ENCODE measurements at places on chromosomes 2 and 18. TPM values are rescaled to one million over a fixed set of nuclear protein-coding genes. Genes with fewer than 3 reads are reported as not detected.

- no peak for DNase-seq
Observed at GRCh38 chr2:32862269-32863055, 84.3 kb upstream of the LTBP1 start.

DNA sequence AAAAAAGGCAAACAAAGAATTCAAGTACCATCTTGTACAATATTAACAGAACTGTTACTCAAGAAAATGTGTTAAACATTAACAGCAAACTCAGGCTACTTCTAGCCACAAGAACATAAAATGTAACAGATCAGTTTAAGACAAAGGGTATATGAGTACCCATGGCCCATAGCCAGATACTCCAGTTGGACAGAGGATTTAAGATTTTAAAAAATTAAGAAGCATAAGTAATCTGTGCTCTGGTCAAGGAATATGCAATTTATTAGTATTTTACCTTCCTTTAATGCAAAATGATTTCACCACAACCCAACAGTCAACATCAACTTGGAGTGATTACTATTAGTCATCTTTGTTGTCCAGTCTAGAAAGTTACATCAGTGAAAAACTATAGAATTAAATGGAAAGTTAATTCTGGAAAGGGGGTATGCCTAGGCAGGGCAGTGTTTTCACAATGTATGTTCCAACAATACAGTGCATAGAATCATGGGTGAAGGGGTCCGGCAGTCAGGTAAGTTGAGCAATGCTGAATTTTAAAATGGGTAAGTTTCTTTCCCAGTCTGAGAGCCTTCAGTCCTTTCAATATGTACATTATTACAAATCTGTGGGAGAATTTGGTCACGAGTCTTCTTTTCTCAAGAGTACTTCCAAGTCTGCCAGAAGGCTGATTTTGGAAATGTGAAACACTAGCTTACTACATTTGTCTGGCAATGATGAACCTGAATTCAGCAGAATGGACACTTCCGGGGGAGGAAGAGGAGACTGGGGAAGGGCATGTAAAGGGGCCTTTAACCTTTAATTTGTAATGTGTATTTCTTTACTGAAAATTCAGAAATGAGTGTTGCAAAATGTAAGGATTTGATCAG is 34.5 kb downstream of the SFT2D3 start:
- peak; percentile 74 for DNase-seq

GRCh38 chr2:33839791-33840190 is 240.7 kb upstream of the FAM98A start:
- no peak for DNase-seq

- DNase-seq: no peak
Observed at GRCh38 chr2:184125867-184126266, 472.5 kb upstream of the ZNF804A start.

GRCh38 chr2:83786140-83786539 is 672.9 kb downstream of the SUCLG1 start:
- DNase-seq: no peak

DNA sequence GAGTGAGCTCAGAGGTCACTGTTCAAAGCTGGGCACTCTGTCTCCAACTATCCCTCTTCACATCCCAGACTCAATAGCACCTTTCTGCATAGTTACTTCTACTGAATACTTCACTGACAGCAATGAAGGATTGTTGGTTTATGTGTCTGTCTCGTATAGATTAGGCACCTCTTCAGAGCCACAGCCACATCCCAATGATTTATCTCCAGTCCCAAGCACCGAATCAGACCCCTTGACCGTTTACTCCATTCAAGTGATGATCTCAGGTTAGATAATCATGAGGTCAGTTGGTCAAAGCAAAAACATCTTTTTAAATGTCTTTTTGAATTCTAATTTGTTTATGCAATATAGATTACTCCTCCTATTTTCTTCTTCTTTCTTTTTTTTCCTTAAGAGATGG is 14.7 kb downstream of the NEDD4L start:
- no peak for DNase-seq

- peak; percentile 41 for DNase-seq
Observed at GRCh38 chr2:11853197-11853588, 106.8 kb downstream of the LPIN1 start.

- DNase-seq: no peak
Observed at GRCh38 chr2:191936882-191937405, 90.1 kb upstream of the CAVIN2 start.

GRCh38 chr2:6793371-6793770 is 72.3 kb downstream of the CMPK2 start:
- DNase-seq: no peak

GRCh38 chr2:134243244-134243643 is 10.6 kb upstream of the MGAT5 start:
- no peak for DNase-seq

DNA sequence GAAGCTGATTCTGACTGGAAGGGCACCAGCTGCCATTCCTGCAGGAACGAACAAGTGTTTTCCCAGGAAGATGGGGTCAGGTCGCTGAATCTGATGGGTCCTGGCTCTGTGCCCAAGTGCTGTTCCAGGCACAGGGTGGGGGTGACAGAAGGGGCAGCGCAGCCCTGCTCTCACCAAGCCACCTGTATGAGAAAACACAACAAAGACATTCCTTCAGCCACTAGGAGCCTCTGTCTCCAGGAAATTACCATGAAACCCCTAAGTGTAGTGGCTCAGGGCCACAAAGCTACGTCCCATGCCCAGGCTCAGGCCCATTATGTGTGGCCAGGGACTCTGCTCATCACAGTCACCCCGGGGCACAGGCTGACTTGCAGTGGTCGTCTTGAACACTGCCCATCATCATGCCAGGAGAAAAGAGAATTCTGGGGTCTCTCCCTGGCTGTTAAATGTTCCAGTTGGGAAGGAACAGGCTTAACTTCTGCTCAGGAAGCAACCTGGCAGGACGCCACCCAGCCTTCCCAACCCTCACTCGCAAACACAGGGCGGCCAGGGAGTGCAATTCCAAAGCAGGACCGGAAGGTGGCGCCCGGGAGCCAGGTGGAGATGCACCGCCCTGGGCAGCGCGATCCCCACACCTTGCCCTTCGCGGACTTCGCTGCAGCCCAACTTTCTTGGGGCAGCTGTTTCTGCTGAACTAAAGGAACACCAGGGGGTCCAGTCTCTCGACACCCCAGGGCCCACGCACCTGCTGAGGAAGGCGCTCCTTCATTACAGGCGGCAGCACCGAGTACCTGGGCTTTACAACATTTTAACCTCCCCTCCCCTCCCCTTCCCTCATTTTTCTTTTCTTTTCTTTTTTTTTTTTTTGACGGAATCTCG is 11.0 kb upstream of the SFTPB start:
- DNase-seq: peak; percentile 91

DNA sequence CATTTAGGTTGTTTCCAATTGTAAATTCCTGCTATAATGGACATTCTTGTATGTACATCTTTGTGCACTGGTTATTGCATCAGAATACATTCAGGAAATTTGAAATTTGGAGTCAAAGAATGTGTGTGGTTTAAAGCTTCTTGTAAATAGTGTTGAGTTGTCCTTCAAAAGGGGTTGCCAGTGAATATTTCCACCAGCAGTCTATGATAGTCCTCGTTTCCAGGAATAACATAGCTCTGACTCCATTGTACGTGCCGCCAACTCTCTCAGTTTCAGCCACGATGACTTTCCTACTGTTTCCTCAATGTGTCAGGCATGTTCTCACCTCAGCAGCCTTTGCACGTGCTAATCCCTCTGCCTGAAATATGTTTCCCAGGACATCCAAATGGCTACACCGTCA is 10.9 kb upstream of the HS6ST1 start:
- DNase-seq: no peak

GRCh38 chr2:218623366-218623705 is 15.6 kb downstream of the PLCD4 start:
- DNase-seq: no peak

Gene SCYGR4
- polyA plus RNA-seq: not detected

Gene ANKRD30BL
- polyA plus RNA-seq: not detected

Gene CD302
- 44.5 TPM for polyA plus RNA-seq
